ENCODE measurements at places on chromosomes 4 and X.

DNA sequence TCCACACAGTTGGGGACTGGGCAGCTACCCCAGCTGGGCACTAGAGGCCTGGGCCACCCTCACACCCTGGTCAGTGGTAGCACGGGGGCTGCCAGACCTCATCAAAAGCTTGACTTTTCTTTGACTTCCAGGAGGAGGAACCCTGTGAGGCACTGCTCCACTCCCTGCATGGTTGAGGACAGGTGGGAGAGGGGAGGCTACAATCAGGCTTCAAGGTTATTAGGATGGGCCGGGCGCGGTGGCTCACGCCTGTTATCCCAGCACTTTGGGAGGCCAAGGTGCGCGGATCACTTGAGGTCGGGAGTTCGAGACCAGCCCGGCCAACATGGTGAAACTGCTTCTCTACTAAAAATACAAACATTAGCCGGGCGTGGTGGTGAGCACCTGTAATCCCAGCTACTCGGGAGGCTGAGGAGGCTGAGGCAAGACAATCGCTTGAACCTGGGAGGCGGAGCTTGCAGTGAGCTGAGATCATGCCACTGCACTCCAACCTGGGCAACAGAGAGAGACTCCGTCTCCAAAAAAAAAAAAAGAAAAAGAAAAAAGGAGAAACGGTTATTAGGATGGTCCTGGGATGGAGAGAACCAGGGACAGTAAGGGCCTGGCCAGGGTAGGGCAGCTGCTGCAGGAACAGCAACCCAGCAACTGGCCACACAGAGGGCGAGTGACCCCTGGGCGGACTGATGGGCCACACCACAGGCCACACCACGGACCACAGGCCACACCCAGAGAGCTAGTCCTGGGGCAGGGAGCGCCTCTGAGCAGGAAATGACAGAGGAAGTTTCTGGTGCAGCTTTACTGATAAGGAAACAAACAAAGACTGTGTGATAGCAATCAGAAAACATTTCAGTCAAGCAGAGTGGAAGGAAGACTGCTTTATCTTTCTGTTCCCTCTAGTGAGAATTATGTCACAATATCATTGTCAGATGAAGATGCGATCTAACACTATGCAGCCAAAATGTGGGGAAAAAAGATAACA is 20.5 kb upstream of the OPN1LW start:
- DNase-seq = no peak

DNA sequence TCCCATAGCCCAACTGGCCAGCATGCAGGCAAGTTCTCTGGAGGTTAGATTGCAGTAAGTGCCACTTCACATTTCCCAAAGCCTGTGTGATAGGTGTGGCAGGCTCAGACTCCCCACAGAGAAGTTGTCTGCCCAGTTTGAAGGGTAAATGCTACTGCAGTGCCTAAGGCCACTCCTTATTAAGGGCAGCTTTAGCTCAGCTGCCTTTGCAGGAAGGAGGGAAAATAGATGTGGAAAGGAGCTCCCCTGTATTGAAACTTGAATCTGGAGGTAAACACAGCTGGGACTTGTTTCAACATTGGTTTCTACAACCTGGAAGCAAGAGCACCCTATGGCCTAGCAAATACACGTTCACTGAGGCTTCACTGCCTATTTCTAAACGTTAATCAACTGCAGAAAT is 22.4 kb downstream of the NEXMIF start:
- DNase-seq = no peak

GRCh38 chrX:18955676-18956075 is 28.2 kb downstream of the PHKA2 start:
- no peak for DNase-seq

DNA sequence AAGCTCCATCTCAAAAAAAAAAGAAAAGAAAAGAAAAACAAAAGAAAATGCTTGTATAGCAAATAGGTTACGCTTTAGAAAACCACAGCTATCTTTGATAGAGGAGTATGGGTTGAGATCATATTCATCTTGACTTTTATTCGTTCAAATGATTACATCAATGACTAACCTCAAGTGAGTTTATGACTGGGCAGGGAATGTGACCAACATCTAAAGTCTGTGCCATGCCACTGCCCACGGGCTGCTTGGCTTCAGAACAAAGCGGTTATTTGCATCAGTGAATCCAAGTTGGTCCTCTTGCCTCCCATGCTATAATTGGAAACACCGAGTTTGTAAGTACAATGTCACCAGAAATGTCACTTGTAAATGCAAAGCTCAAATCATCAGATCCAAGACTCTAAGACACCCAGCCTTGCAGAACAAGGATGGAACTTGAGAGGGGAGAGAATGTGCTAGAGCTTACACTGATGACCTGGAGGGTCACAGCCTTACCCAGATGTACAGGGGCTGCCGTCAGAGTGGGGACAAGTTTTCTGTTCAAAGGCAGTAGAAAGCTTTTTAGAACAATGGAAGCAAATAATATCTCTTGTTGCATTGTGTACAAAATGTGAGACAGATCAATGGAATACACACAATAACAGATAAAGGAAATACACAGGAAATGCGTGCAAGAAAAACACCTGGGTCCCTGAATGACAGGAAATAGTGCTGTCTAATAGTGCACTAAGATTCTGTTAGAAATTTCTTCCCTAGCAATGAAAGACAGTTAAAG is 8.4 kb upstream of the OPN1LW start:
- no peak for DNase-seq

- DNase-seq = no peak
Measured at GRCh38 chrX:107119283-107119682, 661 bp upstream of the RBM41 start.

DNA sequence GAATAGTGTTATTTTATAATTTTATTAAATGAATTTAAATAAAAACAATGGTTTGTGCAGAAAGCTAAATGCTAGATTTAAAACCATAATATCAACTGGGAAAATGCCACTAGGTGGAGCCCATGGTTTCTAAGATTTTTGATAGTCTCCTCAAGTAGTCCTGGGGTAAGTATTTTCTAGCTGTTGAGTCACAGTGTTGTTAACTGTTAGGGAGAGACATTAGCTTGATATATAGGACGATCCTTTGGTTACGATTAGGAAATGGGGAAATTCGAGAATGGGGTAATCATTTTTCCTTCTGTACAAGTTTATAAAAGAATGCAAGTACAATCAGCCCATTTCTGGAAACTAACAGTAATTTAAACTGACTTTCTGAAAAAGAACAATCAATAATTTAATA is 378.4 kb downstream of the ANKRD50 start:
- no peak for DNase-seq

DNA sequence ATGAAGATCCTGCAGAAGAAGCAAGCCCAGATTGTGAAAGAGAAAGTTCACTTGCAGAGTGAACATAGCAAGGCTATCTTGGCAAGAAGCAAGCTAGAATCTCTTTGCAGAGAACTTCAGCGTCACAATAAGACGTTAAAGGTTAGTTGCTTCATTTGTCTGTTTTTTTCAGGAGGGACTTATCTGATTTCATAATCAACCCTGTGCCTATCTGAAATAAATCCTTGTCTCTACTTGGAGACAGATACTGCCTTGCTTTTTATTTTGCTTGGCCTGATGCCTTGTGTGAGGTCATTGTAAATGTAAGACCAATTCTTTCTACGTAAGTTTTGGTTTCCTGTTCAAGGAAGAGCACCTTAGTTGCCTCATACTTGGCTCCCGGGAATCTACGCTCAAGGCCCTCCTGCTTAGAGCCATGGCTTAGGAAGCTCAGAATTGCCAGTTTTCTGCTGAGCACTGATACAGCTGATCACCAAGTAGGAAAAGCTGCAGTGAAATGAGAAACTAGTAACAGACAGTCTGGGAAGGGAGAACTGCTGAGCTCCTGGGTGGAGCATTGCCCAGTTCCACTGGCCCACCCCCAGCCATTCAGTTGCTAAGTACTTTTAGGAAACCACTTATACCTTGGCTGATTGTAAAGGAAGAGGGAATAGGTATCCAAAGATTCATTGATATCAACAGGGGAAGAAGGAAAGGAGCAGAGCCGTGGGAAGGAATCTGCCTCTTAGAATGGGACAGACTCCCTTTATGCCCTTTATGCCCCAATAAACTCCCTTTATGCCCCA is 41.8 kb downstream of the RBBP7 start:
- no peak for DNase-seq

- DNase-seq = no peak
Measured at GRCh38 chrX:54043056-54043455, 1.2 kb downstream of the PHF8 start.

DNA sequence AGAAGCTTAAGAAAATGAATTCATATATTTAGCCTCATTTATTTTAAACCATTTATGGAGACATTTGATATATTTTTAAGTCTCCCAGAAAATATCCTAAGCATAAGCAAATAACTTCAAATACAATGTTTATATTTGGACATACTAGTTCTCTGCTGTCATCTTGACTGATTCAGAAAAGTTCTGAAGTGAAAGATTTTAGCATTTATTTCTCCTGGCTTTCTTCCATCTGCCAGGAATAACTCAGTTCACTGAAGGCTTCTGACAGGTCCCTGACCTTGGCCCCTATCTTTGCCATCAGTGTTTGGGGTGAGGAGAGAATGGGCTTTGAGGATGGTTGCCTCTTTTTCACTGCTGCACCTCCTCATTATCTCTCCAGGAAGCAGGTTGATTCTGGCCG is 115.7 kb downstream of the SLIT2 start:
- DNase-seq = no peak

DNA sequence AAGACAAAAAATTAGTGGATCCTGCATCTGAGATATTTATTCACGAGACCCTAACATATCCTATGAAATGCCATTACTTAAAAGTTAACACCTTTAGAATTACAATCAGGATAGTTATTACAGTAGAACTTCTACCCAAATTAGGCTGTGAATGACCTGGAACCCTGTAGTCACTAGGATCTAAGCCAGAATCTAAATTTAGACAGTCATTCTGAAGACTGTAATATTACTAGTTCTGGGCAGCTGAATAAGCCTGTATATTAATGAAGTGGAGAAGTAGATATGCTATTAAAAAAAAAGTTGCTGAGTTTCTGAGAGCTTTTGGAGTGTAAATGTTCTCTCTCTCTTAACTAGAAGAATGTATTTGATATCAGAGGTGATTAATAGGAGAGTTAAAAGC is 67.0 kb downstream of the FAM13A start:
- DNase-seq = no peak

DNA sequence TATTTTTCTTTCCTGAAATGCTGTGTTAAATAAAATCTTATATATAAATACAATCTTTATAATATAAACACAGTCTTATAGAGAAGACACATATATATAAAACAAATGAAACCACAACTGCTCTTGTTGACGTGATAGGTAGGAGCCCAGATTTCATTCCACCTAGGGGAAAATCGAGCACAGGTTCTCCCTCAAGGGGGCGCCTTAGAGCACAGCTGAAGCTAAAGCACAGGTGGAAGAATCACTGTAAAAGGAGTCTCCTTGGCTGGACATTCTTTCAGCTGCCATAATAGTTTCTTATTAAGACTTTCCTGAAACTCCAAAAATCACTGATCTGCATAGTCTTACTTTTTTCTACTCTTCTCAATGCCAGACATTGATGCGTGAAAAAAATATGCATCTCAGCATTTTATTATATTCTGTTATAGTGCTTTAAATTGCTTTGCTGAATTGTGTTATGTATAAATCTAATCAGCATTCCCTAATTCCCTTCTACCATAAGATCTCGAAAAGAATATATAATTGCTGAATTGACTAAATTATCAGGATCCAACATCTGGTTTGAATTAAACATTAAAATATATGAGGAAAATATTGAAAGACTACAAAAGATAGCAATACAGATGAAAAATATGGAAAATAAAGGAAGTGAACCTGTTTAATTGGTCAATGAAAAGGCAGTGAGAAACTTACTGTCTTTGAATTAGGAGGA is 25.5 kb upstream of the RXFP1 start:
- no peak for DNase-seq

GRCh38 chrX:10399043-10399741 is 221.2 kb downstream of the MID1 start:
- no peak for DNase-seq

DNA sequence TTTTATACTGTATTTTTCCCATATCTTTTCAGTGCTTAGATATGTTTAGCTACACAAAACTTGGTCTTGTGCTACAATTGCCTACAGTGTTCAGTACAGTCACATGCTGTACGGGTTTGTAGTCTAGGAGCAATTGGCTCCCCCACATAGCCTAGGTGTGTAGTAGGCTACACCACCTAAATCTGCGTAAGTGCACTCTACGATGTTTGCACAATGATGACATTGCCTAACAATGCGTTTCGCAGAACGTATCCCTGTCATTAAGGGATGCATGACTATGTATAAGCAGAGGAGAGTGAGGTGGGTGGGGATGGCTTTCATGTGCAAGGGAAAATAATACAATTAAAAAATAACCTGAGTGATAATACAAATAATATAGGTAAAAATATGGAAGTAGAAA is 131.4 kb downstream of the GBA3 start:
- no peak for DNase-seq

- DNase-seq = no peak
Measured at GRCh38 chr4:22874334-22874912, 181.7 kb downstream of the GBA3 start.

- no peak for DNase-seq
Measured at GRCh38 chr4:95985051-95985450, 145.2 kb downstream of the PDHA2 start.

- no peak for DNase-seq
Measured at GRCh38 chr4:112170451-112170993, 25.3 kb downstream of the FAM241A start.

DNA sequence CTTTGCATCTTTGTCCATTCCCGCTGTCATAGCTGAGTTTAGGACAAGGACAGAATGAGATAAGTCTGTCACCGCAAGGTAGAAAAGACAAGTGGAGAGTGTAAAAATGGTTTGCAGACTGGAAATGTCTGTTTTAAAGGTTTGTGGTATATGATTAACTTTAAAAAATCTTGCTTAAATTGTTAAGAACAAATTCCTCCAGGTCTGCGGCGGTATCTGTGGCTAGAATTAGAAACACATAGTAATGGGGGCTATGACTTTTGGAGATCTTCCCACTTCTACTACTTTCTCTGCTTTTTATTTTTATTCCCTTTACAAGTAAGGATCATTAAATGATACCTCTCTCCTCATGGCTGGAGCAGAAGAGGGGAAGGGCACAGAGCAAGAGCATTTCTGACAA is 92.2 kb downstream of the MID1IP1 start:
- DNase-seq = no peak

GRCh38 chrX:18360867-18361266 is 6.4 kb upstream of the SCML2 start:
- DNase-seq = no peak

GRCh38 chr4:172202480-172203076 is 389.4 kb downstream of the GALNTL6 start:
- peak; percentile 16 for DNase-seq

- DNase-seq = no peak
Measured at GRCh38 chr4:12879496-12879895, 604.6 kb downstream of the RAB28 start.

DNA sequence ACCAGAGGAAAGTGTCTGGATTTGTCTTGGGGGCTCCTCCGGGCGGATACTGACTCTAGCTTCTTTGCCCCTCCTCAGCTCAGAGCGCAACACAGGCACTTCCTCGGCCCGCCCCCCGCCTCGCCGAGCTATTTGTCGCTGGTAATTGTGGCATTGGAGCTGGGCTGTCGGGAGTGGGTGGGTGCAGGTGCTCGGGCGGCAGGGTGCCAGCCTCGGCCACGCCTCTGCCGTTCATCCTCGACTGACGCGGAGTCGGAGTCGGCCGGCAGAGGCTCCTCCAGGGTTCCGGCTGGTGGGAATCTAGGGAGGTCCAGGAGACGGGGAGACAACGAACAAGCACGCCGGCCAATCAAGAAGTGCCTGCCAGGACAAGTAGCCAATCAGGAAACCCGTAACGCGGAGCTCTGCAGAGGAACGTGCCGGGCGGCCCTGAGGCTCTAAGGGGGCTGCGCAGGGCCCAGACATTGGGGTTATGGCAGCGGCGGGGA is 3.9 kb upstream of the SYN1 start:
- DNase-seq = no peak

- no peak for DNase-seq
Measured at GRCh38 chrX:119673336-119673735, 19.6 kb downstream of the SEPTIN6 start.

Measured in frontal cortex (tissue), 4 donors.